ENCODE measurements at places on chromosomes 6 and 20.
A peak's percentile ranks its signal among the peaks of the same experiment; 100 is the strongest.

- DNase-seq = no peak
Observed at GRCh38 chr6:158938811-158939254, 61.2 kb downstream of the RSPH3 start.

GRCh38 chr6:33949877-33950435, 146.2 kb upstream of the MLN start:
- DNase-seq = no peak

GRCh38 chr6:105824732-105825131, 261.4 kb upstream of the PRDM1 start:
- no peak for DNase-seq

- DNase-seq = no peak
Observed at GRCh38 chr6:40692337-40692736, 105.2 kb upstream of the LRFN2 start.

DNA sequence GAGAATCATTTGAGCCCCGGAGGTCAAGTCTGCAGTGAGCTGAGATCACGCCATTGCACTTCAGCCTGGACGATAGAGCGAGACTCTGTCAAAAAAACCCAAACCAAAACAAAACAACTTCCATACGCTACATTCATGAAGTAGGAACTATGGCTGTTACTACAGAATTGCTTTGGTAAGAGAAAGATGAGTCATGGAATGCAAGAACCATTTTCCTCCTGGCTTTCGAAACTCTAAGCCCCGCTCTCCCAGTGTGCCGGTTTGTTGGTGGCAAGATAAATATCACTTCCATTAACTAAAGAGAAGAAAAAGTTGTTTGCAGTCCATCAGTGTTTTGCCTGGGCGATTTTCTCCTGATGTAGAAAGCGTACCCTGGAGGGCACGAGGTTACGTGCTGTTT, 61.3 kb downstream of the ZDHHC14 start:
- no peak for DNase-seq

GRCh38 chr20:35252037-35252461, 25.6 kb downstream of the MMP24 start:
- no peak for DNase-seq

- DNase-seq = peak; percentile 66
Observed at GRCh38 chr6:25027221-25027916, 91.6 kb upstream of the RIPOR2 start.

DNA sequence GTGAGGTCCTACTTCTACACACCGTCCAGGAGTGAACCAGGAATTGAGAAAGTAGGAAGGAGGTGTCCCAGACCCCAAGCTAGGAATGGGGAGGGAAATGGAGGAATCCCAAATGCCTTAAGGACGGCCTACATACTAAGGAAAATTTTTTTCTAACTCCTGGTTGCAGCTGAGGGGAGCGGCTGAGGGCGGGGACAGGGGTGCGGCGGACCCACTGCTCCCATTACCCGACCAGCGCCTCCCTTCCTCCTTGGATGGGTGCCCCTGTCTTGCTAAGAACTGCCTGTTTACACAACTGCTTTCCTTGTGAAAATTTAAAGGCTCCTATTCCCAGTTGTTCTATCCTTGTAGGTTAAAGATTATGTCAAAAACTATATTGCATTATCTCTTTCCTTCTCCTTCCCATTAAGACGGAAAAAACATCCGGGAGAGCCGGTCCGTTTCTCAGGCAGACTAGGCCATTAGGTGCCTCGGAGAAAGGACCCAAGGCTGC, 699 bp upstream of the HSPA1B start:
- DNase-seq = no peak

GRCh38 chr6:107102414-107102805, 12.9 kb downstream of the BEND3 start:
- no peak for DNase-seq

DNA sequence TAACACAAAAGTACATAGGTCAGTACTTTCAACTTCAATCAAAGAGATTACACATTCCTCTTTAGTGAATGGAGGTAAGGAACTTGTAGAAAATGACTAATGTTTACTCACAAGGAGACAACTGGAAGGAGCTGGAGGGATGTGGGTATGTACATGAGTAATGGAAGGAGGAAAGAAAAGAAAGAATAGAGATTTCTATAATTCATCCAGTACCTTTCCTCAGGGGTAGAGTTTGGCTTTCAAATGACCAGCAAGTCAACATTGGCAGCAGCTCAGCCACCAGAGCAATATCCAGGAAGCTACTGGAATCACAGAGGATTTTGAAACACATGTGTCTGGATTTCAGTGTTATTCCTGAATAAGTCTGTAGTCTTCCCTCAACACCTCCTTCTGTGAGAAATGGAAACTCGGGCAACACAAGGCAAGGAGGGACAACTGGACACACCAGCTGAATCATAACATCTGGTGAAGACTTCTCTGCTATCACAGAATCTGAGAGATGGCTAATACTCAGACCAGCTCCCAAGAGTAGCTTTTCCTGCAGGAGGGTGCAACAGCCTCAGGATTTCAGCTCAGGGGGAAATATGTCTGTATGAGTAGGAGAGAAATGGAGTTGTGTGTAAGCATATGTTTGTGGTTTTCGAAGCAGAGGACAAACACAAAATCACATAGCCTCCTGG, 98.8 kb downstream of the HAO1 start:
- DNase-seq = no peak

- no peak for DNase-seq
Observed at GRCh38 chr20:10501402-10501801, 66.3 kb downstream of the SLX4IP start.

- DNase-seq = no peak
Observed at GRCh38 chr20:32477594-32478512, 107.3 kb downstream of the NOL4L start.

DNA sequence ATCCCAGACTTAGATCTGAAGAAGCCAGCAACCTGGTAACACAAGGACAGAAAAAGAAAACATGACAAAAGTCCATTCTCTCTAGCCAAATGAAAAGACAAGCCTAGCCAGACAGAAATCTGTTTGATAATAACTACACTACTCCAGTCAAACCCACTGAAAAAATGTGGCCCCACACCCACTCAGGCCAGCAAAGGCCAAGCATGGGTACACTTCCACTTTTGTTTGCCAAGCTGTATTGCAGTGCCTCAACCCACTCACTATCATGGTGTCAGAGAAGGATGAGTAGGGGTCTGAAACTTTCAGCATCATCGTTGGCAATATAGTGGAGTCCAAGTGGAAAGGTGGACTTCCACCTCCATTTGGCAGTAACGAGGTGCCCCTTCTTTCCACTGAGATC, 45.8 kb downstream of the EPM2A start:
- DNase-seq = no peak

- DNase-seq = no peak
Observed at GRCh38 chr6:91281901-91282300, 695.0 kb upstream of the MAP3K7 start.

DNA sequence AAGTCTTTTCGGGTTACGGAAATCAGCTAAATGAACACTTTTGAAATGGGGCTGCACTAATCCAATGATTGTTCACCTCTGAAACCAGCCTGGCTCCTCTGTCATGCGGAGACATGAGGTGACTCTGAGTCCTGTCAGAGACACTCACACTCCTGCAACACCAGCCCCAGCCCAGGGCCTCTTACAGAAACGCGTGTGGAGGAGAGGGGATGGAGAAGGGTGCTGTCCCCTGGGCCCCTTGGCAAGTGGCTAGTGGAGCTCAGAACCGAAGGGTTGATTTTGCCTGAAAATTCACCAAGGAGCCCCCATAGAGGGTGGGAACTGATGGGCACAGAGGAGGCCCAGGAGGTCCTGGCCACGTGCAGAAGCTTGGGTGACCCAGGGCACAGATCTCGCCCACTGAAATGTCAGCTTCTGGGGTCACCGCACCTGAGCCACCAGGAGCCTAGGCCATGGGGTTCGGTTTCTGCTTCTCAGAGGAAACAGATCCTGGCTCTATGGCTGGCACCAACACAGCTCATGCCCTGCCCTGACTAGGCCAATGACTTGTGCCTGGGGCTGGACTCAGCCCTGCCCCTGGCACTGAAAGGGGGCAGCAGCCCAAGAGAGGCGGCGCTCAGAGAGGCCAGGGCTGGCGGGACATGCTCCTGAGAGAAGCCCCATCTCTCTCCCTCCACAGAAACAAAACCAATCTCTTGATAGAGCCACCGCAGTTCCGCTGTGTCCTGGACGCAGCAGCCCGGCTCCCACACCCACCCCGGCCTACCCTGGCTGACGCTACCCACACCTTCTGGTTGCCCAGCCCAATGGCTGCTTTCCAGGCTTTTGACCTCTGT, 144.7 kb downstream of the ERMARD start:
- DNase-seq = no peak

- DNase-seq = no peak
Observed at GRCh38 chr20:50675671-50676376, 15.5 kb downstream of the RIPOR3 start.

- DNase-seq = peak; percentile 80
Observed at GRCh38 chr20:57698116-57698866, 11.5 kb downstream of the PMEPA1 start.

DNA sequence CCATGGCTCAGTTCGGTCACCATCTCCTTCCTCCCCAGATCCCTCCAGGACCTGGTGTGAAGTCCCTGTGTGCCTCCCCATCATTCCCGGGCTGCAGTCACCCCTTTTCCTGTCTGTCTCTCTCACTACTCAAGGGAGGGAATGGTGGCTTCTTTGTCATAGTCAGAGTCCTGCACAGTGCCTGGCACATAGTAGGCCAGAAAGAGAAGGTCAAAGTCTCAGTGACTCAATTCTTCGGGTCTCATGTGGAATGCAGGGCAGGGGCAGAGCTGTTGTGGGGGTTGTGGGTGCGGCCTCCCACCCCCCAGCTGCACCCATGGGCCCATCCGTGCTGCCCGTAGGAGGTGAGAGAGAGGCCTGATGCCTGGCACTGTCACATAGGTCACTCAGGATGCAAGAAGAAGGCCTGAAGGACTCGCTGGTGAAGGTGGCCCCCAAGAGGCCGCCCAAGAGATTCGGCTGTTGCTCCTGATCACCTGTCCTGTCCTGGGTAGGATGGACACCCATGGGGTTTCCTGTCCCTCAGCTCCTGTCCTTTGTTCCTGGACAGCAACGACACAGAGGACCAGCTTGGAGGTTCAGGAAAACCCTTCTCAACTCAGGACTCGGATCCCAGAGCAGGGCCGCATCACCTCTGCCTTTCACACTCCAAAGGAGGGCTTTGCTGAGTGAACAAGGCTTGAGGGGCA, 34.1 kb downstream of the RAB44 start:
- no peak for DNase-seq

- DNase-seq = peak; percentile 88
Observed at GRCh38 chr6:136822376-136823127, at the start of gene PEX7. PEX7 (plus strand) TSS chr6:136822592; CDS start chr6:136822666, 74 bp downstream.

DNA sequence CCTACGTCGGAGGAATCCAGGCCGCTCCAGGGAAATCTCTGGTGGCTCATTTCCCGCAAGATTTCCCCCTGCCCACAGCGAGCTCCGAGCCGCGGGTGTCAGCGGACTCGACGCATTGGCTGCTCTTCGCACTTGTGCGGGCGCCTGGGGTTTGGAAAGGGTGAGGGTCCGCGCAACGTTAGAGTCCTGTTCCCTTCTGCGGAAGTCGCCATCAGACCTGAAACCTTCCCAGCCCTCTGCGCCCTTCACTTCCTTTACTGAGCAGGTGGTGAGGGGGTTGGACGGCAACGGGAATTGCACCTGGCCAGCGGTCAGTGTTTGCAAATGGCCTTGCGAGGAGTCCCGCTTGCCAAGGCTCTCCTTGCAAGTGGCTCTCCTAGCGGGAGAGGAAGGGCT, 8.4 kb downstream of the PAX1 start:
- no peak for DNase-seq

DNA sequence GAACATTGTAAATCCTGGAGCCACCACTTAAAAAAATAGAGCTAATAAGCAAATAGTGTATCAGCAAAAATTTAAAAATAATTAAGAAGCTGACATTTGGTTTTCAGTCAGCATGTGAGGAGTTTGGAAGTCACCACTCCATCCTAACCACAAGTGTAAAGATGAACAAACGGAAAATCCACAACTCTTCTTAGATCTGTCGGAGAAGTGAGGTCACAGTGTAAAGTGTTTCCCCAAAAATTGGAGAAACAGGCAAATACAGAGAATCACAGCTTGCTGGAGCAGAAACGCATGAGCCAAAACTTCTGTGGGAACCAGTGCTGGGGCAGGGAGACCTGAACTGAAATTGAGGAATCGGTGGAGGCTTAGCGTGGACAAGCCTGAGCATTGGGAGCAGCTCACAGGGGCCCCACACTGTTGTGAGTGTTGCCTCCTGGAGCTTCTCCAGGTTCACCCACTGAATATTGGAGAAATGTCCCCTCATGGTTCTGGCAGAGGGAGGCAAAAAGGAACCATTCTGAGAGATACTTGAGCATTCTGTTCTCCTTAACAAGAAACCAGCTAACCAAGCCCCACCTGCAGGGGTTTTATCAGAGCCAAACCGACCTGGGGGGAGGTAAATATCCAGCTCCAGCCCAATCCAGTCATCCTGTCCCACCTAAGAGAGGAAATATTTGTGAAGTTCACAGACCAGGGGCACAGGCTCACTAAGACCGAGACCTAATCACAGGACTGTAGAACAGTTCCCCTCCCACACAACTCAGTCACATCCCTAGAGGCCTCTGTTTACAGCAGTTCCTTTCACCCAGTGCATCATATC, 192.0 kb downstream of the ERMARD start:
- no peak for DNase-seq

GRCh38 chr20:44572551-44573500, 9.6 kb upstream of the PKIG start:
- no peak for DNase-seq

DNA sequence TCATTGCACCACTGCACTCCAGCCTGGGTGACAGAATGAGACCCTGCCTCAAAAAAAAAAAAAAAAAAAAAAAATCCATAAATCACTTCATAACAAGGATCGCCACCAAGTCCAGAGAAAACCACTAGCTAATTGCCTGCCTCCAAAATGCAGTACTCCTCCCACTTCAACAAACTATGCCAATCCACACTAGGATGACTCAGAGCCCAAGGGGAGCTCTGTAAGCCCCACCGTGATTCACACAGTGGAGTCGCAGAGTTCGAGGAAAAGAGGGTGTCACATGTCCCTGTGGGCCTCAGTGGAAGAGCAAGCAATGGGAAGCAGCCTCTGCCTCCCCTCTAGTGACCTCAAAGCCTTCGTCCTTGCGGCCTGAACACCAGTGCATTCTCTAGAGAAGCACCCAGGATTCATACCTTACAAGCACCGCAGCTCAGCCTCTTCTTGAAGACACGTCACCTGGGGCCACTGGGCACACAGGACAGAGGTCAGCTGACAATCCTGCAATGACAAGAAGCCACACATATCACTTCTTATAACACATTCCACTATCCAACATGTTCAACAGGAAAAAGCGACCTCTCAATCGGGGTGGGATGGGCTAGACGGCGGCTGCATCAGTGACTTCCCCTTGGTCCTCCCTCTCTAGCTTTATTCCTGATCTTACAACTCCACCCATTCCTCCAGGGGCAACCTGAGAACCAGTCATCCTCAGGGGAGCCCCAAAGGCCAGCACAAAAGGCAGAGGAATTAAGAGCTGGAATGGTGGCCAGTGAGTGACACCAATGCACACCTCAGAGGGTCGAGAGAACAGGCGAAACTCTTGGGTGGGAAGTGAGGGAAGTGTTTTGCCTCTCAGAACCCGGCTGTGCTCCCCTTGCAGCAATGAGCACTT, 8.9 kb downstream of the SNHG17 start:
- no peak for DNase-seq

- DNase-seq = no peak
Observed at GRCh38 chr6:33217246-33217645, 8.9 kb downstream of the RING1 start.

GRCh38 chr20:55693641-55694040, 311.7 kb downstream of the CBLN4 start:
- DNase-seq = no peak

Data from activated CD4-positive, alpha-beta T cell treated with anti-CD3 and anti-CD28 coated beads, Interleukin-2, amount 50 U/mL, for 24 hours (primary cell).